GM06990 (cell line): ENCODE measurements at places on chromosomes 7 and 10.

- DNase-seq: no peak
These were observed 1264.6 kb downstream of the REEP3 start for GRCh38 chr10:64785816-64786215.

GRCh38 chr7:14218338-14218737 is 228.9 kb upstream of the ETV1 start:
- DNase-seq: no peak

- DNase-seq: no peak
These were observed 81.2 kb upstream of the PPIF start for GRCh38 chr10:79266084-79266483.

GRCh38 chr7:93430917-93431588 is 143.5 kb downstream of the CALCR start:
- no peak for DNase-seq

DNA sequence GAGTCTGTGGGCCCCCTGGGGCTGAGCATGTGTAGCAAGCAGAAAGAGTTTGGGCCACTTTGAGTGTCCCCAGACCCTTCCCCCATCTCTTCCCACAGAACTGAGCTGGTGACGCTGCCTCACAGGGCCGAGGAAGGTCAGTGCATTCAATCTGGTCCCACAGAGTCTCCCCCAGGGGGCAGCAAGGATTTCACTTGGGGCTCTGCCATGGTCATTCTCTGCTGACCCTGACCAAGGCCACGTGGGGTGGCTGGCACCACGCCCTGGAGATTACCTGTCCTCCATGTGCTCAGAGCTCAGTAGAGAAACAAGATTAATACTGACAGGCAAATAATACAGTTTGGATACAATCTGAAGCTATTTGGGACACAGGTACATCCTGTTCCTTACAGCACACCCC is 30.2 kb downstream of the ADRA2A start:
- no peak for DNase-seq

DNA sequence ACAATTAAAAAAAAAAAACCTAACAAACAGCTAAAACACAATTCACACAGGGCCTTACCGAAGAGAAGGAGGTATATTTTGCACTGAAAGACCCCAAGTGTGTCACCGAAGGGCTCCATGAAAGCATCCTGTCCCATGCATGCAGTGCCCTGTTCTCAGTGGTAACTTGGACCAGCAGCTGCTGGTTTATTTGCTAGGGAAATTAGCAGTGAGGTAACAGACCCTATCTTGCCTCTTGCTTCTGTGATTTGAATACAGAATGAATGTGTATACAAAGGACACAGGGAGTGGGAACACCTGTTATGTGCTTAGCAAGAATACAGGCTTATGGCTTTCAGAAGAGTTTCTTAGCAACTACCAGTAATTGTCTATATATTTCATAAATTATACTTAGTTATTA is at the start of gene HEPACAM2:
Gene HEPACAM2 (minus strand): TSS at position 160 of the 400 bp plus-strand sequence.
- no peak for DNase-seq

- DNase-seq: no peak
These were observed 38.8 kb upstream of the CDK6 start for GRCh38 chr7:92875173-92875572.

- DNase-seq: no peak
These were observed 247.4 kb downstream of the KIAA1217 start for GRCh38 chr10:24456322-24456721.

- DNase-seq: no peak
These were observed 481.2 kb downstream of the KCNMA1 start for GRCh38 chr10:77156406-77156879.

GRCh38 chr7:74569501-74570075 is 87.9 kb upstream of the GTF2I start:
- no peak for DNase-seq

GRCh38 chr7:82167558-82168314 is 275.8 kb downstream of the CACNA2D1 start:
- no peak for DNase-seq

GRCh38 chr7:122225874-122226273 is 78.7 kb downstream of the FEZF1 start:
- no peak for DNase-seq

GRCh38 chr7:41428381-41428780 is 274.5 kb downstream of the INHBA start:
- no peak for DNase-seq

GRCh38 chr10:14123139-14123538 is 207.6 kb downstream of the FRMD4A start:
- no peak for DNase-seq

- no peak for DNase-seq
These were observed 71.2 kb downstream of the SUGCT start for GRCh38 chr7:40205992-40206391.
